GM12878 (cell line): ENCODE measurements at places on chromosomes 2 and 18. TPM values are rescaled to one million over a fixed set of nuclear protein-coding genes. Genes with fewer than 3 reads are reported as not detected.

Gene CCDC74A
- total RNA-seq: 68.0 and 71.9 TPM in 2 replicates

Gene ZNF892
- 0.59 and 0.85 TPM in 2 replicates for total RNA-seq

Gene CETN1
- not detected in 2 replicates for total RNA-seq

Gene PGAP1
- total RNA-seq: 4.4 and 4.7 TPM in 2 replicates

Gene KCNS3
- not detected in 2 replicates for total RNA-seq

Gene FSIP2
- total RNA-seq: 0.36 and 0.48 TPM in 2 replicates

Gene RNF138
- total RNA-seq: 52.7 and 55.2 TPM in 2 replicates

Gene PDCD1
- 3.6 and 4.0 TPM in 2 replicates for total RNA-seq

Gene GALNT14
- 5.6 TPM in 2 replicates for total RNA-seq

Gene PPM1B
- 31.1 and 33.2 TPM in 2 replicates for total RNA-seq

Gene NTSR2
- total RNA-seq: not detected in 2 replicates

Gene DOK6
- total RNA-seq: not detected in 2 replicates

Gene ACTG2
- 0.51 and 0.97 TPM in 2 replicates for total RNA-seq

Gene POTEC
- total RNA-seq: not detected in 2 replicates

Gene KCNG2
- total RNA-seq: not detected in 2 replicates

Gene INPP5D
- 126 and 139 TPM in 2 replicates for total RNA-seq

Gene PLCD4
- total RNA-seq: 0.28 TPM in 1 of 2 replicates, not detected in the other

Gene TTC32
- total RNA-seq: 14.3 and 14.6 TPM in 2 replicates

Gene ACTR2
- total RNA-seq: 401 and 407 TPM in 2 replicates

Gene RAX
- not detected in 2 replicates for total RNA-seq
